ENCODE measurements at places on chromosomes 3 and 15.

DNA sequence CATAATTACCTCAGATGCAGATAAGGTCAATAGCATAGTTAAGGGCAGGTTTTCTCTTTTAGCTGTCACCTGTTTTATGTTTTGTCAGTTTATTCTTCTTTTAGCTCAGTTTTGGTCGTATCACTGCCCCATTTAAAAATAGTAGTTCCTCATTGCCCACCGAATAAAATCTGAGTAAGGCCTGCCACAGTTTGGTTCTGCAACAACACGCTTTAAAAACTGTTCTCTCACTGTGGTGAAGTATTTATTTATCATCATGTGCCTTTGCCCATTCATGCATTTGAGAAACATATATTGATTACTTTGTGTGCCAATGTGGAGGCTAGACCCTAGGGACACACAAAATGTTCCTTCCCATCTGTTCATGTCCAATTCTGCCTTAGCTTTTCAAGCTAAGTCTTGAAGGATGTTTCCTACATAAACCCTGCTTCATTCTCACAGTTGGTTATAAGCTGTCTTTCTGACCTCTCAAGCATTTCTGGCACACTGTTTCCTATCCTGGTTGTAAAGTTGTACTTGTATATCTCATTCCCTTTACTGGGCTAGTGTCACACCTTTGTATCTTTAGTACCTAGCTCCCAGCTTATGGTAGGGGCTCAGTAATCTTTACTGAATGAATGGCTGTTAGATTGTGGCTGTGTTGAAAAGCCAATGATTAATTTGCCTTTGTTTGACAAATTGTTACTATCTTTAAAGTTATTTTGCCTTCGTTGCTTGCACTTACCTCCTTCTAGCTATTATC lies 23.9 kb downstream of the AKAP13 start:
- DNase-seq: no peak

GRCh38 chr3:47799733-47800132 lies 3.2 kb upstream of the DHX30 start:
- DNase-seq: no peak

GRCh38 chr15:57485869-57486268 lies 105.8 kb upstream of the MYZAP start:
- no peak for DNase-seq

- no peak for DNase-seq
These were observed 8.3 kb downstream of the ANXA2 start for GRCh38 chr15:60389261-60390077.

- no peak for DNase-seq
These were observed 41.8 kb upstream of the GAP43 start for GRCh38 chr3:115581362-115582135.

DNA sequence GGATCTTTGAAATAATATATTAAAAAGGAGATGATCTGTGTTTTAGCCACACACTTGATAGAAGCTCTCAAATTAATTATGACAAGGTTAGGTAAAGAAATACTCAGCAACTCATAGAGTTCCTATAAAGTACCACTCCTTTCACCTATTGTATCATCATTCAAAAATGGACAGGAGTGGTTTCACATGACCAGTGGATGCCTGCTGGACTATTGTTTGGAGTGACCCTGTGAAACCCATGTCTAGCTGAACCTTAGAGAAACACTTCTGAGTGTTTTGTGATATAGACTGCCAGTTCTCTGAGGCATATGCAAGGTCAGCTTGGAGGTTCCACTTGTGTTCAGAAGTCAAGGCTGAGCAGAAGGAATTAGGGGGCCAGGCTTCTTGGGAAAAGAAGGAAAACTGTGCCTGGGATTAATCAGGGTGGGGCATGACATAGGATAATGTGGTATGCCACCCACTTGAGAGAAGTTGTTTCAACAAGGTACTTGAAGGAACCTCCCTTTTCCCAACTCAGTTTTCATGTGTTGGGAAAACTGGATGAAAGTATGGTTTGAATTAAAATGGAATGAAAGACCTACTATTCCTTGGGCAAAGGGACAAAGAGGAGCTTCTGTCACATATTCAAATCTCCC lies 15.4 kb downstream of the PARP14 start:
- DNase-seq: no peak

GRCh38 chr15:36161771-36162212 lies 417.6 kb upstream of the CDIN1 start:
- DNase-seq: no peak

DNA sequence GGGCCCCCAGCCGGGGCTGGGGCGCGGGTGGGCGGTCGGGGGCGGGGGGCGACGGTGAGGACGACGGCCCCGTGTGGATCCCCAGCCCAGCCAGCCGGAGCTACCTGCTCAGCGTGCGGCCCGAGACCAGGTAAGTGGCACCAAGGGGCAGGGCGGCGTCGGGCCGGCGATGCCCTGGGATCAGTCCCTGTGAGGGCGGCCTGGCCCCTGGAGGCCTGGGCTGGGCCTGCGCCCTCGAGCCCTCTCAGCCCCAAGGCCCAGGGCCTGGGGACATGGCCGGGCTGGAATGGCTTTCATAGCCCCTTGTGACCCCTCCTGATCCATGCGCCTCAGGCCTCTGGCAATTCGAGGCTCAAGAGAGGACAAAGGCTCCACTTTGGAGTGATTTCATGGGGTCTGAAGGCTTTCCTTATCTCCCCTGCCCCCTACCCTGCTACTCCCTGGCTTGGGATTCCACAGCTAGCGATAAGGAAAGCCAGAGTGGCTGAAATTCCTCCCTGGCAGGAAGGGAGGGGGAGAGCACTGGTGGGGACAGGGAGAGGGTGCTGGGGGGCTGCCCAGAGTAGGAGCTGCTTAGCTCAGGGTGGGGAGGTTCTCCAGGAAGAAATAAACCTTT lies 418 bp downstream of the ALPK3 start:
- no peak for DNase-seq

DNA sequence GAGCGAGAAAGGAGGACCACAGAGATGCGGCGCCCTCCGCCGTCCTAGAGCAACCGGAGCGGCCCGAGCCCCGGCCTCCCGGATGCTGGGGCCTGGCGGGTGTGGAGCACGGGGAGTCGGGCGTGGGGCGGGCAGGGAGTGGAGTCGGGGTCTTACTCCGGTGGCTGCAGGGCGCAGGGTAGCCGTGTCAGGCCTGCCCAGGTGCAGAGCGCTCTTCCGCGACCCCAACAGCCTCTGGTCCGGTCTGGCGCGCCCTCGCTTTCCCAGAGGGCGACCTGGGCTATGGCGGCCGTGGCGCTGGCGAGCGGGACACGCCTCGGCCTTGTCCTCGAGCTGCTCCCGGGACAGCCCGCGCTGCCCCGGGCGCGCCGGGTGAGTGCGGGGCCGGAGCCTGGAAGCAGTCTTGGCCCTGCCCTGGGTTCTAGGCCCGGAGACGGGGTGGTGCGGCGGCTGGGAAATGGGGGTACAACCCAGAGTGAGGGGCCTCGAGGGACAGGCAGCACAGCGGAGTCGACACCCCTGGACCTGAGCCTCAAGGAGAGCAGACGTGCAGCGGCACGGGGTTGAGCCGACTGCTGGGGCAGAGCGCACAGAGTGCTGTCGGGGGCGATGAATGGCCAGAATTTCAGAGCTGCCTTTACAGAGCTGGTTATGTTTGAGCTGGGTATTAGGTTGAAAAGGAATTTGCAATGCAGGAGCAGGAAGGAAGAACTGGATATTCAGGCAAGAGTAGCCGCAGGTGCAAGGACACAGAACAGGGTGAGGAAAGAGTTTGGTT lies at the start of gene ZNF662:
ZNF662 (plus strand) TSS at position 73 of the 778 bp plus-strand sequence. CDS start 1,973 bp downstream, outside the sequence.
- DNase-seq: no peak

- no peak for DNase-seq
These were observed 74.2 kb upstream of the IL12A start for GRCh38 chr3:159914426-159914825.

DNA sequence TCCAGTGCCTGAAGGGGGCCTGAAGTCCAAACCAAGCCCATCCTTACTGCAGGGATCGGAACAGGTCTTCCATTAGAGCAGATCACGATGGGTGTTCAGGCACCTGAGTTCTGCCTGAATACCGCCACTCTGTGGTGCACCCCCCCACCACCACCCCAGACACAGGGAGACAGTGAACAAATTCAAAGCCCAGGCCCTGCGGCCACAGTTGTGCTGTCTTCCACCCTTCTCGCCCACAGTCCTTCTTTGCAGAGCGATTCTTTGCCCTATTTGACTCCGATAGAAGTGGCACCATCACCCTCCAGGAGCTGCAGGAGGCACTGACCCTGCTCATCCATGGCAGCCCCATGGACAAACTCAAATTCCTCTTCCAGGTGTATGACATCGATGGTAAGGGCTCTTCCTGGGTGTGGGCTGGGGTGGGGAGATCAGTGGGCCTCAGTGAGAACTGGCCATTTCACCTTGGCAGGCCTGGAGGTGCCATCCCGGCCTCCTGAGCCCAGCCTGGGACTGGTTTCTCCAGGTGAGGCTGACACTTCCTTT lies 13.6 kb downstream of the NOX5 start:
- no peak for DNase-seq

GRCh38 chr15:101058735-101059134 lies 139.6 kb downstream of the LRRK1 start:
- DNase-seq: no peak

DNA sequence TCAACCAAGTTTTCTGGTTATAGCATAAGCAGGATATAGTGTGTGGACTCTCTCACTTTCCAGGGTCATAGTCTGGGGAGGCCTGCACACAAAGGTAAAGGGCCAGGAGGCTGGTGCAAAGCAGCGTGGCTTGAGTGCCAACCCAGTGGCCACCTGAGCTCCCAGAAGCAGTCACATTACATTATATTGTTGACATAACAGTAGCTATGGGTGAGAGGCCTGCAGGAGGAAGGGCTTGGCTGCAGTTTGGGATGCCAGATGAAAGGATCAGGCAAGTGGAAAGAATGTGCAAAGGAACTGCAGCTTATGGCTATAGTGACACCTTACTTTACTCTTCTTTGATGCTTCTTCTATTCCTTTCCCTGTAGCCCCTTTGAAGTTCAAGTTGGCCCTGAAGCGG lies 96.5 kb downstream of the FLNB start:
- no peak for DNase-seq

DNA sequence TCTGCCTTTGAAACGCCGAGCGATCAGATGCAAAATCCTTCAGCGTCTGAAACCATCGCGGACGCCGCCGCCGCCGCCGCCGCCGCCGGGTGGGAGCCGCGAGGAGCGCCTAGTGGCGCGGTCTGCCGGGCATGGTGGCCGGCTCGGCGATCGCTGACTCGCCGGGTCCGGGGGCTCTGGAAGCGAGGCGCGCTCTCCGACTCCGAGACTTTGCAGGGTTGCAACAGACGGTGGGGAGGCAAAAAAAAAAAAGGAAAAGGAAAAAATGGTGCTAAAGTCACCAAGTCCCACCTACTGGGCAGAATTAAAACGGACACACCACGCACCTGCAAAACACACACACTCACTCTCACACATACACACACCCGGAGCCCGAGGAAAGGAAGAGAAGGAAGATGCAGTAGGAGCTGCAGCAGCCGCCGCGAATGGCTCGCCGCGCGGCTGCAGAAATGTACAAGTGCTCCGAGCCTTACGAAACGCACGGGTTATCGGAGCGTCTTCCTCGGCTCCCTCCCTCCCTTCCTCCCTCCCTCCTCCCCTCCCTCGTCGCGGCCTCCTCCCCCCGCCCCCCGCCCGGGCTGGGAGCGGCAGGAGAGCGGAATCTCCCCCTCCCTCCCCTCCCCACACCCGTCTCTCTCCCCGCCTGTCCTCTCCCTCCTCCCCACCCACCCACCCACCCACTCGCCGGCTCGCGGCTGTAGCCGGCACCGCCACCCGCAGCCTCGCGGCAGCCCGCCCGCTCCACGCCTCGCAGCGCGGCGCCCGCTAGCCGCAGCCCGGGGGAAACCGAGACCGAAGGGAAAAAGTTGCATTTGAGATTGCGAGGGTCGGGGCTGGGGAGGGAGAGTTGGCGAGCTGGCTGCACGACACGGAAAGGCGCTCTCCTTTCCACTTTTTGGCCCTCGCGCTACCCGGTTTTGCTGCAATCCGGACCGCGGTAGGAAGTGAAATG lies at the start of gene NTRK3:
NTRK3 (minus strand) TSS at position 461 of the 952 bp plus-strand sequence. CDS start 586 bp downstream, outside the sequence.
- DNase-seq: no peak

GRCh38 chr3:71066356-71066755 lies 517.2 kb downstream of the FOXP1 start:
- DNase-seq: no peak

GRCh38 chr15:99518191-99518590 lies 47.6 kb upstream of the MEF2A start:
- DNase-seq: no peak

DNA sequence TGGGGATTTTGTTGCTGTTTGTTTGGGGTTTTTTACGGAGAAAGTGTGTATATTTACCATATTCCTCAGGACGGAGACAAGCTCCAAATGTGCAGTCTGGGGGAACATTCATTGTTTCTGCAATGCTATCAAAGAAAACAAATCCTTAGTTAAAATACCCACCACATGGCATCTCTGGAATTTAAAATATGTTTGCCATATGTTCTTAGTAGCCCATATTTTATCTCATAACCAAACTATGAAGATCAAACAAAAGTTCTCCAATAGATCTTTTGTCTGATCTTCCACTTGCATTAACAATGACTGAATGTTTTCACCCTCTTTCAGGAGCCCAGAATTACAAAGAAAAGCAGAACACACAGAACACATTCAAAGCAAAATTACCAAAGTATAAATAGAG lies 35.3 kb downstream of the EFHB start:
- no peak for DNase-seq

DNA sequence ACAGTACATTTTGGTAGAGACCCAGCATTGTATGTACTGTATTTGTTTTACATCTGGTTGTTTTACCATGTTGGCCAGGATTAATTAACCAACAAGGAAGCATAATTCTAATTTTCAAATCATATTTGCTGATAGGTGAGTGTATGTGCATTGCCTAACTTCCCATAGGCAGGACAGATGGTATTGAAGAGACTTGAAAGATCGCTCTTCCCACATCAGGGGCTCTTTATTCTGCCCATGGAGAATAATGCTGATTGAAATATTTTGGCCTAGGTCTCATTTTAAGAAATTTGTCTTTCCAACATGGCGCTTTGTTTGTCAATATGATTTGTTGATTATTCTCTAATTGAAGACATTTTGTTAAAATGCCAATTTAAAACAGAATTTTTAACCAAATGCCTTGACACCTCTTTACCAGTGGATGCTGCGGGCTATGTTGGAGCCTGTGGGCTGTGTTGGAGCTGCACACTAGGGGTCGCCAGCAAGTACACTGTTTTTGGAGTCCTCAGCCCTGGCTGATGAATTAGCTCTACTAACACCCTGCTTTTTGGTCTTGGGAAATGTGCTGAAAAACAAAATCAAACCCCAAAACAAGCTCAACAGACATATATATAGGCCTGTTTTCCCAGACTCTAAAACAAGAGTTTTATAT lies 5.3 kb downstream of the P2RY12 start:
- DNase-seq: no peak

GRCh38 chr3:51276046-51276445 lies 109.0 kb upstream of the MANF start:
- no peak for DNase-seq

- DNase-seq: no peak
These were observed 7.8 kb downstream of the LINGO1 start for GRCh38 chr15:77624868-77625267.

GRCh38 chr3:171186817-171187500 lies 160.4 kb upstream of the SLC2A2 start:
- no peak for DNase-seq

DNA sequence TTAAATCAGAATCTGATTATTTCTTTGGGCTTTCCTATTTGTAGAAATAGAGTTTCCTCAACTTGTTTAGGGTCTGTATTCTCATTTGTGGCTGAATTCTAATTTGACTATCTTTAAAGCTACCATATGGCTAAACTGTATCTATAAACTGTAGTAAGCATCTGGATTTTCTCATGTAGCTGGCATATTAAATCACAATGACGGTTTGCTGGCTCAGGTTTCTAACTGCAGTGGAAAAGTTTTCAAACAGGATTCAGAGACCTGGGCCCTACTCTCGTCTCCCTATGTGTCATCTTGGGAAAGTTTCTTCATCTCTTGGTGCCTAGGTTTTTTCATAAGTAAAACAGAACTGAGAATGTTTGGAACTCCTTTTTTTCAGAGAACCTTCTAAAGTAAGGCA lies 68.3 kb downstream of the GALK2 start:
- no peak for DNase-seq

Measured in activated naive CD8-positive, alpha-beta T cell treated with anti-CD3 and anti-CD28 coated beads, Interleukin-2, amount 50 U/mL, for 16 hours (primary cell).